ENCODE measurements at places on chromosomes 1 and 21.

DNA sequence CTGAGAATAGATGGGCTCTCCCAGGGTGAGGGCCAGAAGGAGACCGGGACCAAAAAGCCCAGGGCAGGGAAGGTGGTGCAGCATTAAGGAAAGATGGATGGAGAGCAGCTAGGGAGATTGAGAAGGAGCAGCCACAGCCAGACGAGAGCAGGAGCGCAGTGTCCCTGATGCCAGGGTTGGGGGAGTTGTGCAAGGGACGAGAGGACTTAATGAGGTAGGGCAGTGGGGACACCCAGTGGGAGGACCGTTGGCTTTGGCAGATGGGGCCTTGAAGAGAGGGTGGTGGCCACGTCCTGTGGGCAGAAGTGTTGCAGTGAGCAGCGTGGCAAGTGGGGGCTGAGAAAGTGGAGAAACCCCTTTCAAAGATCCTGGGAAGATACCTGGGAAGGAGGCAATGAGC, 38.0 kb upstream of the KDM4A start:
- DNase-seq = no peak

DNA sequence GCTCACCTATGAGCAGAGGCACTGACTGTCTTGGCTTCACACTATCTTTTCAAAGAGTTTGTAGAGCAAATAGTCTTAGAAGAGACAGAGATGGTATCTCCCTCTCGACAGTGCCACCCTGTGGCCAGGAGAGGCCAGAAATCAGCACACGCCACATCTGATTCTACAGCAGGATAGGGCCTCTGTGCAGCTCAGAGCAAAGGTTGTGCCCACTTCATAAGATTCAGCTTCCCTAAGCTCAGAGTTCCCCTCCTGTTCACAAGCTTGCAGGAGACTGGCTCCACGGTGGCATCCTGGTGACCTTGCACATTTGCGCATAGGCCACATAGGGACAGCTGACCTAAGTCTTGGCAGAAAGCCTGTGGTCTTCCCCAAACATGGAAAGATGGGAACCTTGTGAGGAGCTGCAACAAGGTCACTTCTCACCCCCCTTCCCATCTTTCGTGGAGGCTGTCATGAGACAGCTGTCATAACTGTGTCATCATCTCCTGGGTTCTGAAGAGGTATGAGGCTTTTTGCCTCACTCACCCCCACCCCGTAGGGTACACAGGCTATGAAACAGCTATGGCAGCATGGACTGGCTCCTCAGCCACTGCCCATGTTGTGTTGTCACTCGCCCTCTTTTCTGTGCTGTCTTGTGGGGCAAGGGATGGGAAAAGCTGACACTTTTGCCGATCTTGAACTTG, 3.0 kb downstream of the ITLN2 start:
- peak; percentile 64 for DNase-seq

DNA sequence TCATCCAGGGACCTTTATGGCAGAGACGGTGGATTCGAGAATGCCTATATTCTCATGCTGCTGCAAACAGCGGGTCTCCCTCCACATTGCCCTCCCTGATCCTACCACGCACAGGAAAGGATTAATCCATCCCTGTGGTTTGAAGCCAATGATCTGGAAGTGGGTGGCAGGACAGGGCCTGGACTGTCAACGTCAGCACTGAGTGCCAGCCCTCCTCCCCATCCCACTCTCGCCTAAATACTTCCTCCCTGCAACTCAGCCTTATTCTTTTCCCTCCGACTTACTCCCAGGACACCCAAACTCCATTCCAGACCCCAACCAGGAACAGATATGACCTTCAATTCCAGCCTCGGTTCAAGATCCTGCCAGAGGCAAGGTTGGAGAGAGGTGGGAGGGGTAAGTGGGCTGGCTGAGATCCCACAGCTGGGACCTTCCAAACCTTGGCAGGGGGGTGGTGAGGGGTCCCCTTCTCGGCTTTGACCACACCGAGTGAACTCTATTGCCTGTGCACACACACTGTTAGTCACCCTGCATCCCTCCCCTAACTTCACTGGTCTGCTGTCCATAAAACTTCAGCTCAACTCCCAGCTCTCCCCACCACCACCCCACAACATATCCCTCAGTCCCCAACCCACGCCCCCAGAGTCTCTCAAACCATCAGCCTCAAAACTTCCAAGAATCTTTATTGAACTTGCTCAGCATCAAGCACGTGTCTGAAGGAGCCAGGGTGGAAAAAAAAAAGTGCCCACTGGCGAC, 2.4 kb upstream of the S100A5 start:
- peak; percentile 26 for DNase-seq

GRCh38 chr1:1665815-1666251, 7.0 kb upstream of the CDK11B start:
- DNase-seq = peak; percentile 88

DNA sequence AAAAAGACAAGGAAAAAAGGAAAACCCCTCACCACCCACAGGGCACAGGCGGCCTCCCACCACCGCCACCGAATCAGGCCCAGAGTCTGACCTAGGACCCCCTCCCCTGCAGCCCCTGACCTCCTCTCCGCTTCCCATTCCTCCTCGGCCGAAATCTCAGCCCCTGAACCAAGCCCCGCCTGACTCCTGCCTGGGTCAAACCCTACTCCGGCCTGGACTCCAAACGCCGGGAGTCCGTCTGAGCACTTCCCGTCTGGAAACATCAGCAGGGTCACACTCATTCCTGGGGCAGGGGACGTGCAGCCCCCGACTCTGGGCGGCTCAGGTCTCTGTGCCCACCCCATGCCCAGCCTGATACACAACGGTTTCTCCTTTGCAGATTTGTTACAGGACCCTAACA, 26.4 kb upstream of the SUMO3 start:
- peak; percentile 90 for DNase-seq

DNA sequence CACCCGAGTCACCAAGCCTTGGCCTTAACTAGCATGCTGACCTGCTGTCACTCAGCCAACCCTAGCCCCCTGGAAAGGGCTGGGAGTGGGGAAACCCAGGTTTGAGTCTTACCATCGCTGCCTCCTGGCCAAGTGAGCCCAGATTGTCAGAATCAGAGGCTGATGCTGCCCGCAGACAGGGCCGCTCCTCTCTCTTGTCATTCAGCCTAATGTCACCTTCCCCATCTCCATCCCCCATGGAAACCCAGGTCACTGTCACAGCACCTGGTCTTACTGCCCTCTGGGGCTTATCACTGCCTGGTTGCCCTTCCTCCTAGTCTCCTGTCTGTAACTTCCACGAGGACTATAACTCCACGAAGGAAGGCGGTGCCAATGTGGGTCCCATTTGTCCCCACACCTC, 53.6 kb upstream of the CASZ1 start:
- no peak for DNase-seq

DNA sequence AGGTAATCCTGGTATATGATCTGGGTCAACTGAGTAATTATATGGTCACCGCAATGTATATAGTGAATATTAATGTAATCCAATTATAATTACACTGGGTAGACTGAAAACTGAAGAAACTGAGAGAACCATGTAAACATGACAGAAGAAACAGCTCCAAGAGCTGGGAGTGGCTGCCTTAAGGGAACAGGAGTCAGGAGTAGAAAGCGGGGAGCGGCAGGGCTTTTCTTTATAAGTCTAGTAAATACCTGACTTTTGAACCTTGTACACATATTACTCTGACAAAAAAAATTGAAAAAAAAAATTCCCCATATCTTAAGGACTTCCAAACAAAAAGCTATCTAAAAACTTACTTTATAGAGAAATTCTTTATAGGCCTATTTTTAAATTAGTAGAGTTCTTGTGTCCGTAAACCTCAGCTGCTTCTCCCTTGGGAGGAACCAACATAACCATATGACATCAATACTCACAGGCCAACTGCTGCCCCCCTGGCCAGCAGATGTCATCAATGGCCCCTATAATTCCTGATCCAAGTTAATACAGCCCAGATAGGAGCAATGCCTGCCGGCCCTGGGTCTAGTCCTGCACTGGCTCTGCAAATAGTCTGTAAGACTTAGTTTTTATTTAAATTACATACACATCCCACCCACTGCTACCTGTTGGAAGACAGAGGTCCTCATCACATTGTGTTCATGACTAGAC, 33.8 kb downstream of the THAP3 start:
- no peak for DNase-seq
